HFFc6 (cell line): ENCODE measurements at places on chromosomes 5 and 9.

DNA sequence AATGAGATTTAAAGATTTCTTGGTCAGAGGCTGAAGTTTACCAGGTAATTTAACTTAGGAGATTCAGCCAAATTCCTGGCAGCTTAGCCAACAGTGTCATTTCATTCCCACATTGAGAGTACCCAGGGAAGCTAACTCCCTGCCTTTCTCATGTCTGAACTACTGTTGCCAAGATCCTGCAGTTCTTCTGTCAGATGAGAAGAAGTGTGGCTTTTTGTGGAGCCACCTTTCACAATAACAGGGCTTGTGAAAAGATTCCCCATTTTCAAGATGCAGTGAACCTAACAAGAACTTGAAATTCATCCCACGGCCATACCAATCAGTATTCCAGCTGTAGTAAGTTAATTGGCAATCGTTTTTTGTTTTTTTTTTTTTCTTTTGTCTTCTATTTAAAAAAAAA is 176.4 kb downstream of the XRCC4 start:
- no peak overlapping the region for H3K4me3 ChIP-seq
- no peak overlapping the region for H3K27ac ChIP-seq
- H3K27me3 ChIP-seq = no peaks in the 10 kb centered on the region; the same call in 1 of the 2 replicates
- peaks cover 18% of the 10 kb centered on the region for H3K4me1 ChIP-seq
- H3K36me3 ChIP-seq = no peaks in the 10 kb centered on the region

DNA sequence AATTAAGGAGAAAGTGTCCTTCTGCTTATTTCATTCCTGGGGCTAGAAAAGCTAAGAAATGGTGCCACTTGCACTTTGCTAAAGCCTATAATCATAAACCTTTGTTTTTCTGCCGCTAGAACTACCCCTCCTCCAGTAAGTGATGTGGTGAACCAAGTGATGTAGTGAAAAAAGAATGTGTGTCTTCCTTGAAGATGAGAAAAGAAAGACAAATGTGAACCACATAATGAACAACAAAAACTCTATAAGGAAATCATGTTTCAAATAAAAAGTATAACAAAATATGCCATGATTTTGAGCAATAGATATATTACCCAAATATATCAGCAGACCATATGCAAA is 179.0 kb upstream of the SGCD start:
- DNase-seq = no peak
- H3K27me3 ChIP-seq = no peaks in the 10 kb centered on the region
- no peak overlapping the region for H3K27ac ChIP-seq
- H3K4me1 ChIP-seq = no peaks in the 10 kb centered on the region

DNA sequence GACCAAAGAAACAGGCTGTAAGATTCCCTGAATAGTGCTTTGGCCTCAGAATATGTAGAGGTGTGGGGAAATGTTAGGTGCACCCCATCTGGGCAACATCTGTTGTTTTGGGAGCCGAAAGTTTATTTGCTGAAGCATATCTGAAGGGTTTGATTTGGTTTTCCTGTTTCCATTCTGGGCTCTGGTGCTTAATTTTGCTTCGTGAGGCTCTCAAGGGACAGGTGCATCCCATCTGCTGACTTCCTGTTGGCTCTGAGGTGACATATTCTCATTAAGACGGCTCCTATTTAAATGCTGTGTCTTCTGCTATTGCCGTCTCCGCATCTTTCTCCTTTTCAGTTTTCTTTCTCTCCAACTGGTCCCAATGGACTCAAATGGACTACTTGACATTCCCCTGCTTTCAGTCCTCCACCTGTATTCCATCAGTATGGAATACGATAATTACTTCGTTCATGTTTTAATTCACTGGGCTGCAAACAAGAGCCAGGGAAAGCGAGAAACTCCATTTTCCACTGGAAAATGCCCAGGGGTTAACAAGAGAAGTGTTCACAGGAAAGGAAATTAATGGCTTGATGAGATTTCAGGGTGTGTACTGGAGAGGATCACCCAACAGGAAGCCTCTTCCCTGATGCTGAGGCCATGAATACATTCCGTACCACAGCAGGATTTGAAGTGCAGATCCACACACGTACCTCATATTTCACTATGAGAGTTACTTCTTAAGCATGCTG is 104.0 kb downstream of the MTX3 start:
- peaks cover 9% of the 10 kb centered on the region for H3K27me3 ChIP-seq
- no peaks in the 10 kb centered on the region for H3K36me3 ChIP-seq
- no peak for DNase-seq

DNA sequence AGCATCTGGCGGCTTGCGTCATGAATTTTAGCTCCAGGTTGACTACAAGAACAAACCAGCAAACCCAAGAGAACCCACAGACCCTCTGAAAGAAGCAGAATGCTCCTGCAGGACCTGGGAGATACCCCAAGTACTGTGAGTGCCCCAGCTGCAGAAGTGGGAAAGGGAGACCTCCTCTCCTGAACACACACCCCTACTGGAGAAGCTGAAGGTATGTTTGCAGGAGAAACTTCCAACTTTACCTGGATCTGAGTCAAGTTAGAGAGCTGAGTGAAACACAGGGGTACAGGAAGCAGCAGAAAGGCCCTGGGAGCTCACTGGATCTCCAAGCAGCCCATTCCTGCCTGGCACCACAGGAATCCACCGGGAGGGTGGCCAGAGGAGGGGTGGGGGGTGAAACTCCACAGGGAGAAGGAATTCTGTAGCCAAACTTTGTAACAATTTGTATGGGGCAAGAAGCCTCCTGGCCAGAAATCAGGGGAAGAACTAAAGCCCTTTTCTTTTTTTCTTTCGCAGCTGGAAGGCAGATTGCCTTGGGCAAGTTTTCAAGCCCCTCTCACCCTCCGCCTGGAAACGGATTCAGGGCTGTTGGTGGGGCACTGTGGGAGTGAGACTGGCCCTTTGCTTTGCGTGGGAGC is 576.2 kb downstream of the BNC2 start:
- DNase-seq = no peak
- H3K4me1 ChIP-seq = peaks cover 16% of the 10 kb centered on the region
- H3K36me3 ChIP-seq = 0 out of 2 replicates have a peak, but pooled peaks cover 14% of the 10 kb centered on the region
- peaks cover 9% of the 10 kb centered on the region; the same call in 1 of the 2 replicates for H3K27me3 ChIP-seq

DNA sequence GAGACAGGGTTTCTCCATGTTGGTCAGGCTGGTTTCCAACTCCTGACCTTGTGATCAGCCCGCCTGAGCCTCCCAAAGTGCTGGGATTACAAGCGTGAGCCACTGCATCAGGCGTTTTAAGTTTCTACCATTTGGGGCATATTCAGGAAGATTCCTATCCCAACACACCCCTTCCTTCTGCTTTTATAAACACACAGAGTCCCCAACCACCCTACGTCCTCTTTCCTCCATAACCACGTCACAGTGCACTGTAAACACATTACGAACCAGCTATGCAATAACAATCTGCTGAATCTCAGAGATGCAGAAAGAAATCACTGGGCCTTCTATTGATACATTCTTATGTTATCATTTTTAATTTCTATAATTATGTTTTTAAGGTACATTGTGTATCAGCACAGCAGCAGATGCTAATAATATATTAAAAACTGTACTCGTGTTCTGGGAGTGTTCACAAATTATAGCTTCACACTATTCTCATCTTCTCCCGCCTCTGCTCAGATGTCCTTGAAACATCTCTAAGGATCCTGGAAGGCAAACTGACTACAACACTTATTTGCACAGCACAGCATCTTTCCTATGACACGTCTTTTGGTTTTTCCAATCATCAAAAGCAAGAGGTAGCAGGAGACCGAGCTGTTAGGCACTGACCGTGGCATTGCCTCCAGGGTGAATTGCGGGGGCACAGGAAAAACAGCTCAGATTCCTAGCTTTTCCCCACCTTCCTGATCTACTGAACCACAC is 60.2 kb downstream of the KCNIP1 start:
- no peak overlapping the region for H3K4me3 ChIP-seq
- peaks cover 6% of the 10 kb centered on the region for H3K27me3 ChIP-seq
- H3K27ac ChIP-seq = no peak overlapping the region
- no peak for DNase-seq

- no peak overlapping the region for H3K27ac ChIP-seq
- no peaks in the 10 kb centered on the region for H3K27me3 ChIP-seq
- no peaks in the 10 kb centered on the region for H3K4me1 ChIP-seq
- no peak overlapping the region for H3K4me3 ChIP-seq
Measured at GRCh38 chr5:129271308-129271707, 176.8 kb downstream of the ISOC1 start.

DNA sequence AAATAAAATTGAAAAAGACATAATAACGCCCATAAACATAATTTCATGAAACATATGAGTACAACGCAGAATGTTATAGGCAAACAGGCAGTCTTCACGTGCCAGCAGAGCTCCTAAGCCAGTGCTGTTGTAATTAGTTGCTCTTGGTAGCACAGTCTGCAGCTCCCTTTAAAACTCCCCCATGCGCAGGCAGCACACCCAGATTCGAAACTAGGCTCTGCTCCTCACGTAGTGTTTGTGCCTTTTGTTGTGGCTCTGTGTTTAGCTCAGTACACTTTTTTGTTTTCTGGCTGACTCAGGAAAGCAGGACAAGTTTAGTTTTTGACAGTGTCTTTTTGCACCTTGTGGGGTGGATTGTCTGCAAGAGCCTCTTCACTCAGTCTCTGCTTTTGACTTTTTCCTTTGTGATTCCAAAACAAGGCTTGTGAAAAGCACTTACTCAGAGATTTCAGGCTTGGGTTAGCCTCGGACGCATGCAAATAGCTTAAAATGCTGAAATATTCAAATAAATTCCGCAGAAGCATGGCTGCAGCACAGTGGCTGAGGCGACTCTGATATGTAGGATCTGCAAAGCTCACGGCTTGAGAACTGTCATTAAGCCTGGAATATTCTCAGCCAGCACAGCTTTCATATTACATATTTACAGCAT is 113.6 kb downstream of the IRX1 start:
- no peak for DNase-seq
- peaks cover 3% of the 10 kb centered on the region; the same call in 1 of the 2 replicates for H3K27me3 ChIP-seq
- H3K4me1 ChIP-seq = no peaks in the 10 kb centered on the region
- H3K27ac ChIP-seq = no peak overlapping the region
- peaks cover 5% of the 10 kb centered on the region; the same call in 1 of the 2 replicates for H3K36me3 ChIP-seq

- peaks cover 8% of the 10 kb centered on the region for H3K27me3 ChIP-seq
- H3K27ac ChIP-seq = 0 out of 2 replicates have a peak overlapping the region, but pooled peaks have one; percentile 3
- H3K36me3 ChIP-seq = no peaks in the 10 kb centered on the region; the same call in 1 of the 2 replicates
- DNase-seq = no peak
- peaks cover 33% of the 10 kb centered on the region for H3K4me1 ChIP-seq
Measured at GRCh38 chr9:37906312-37907239, 2.6 kb upstream of the SLC25A51 start.
